HEK293T (cell line): ENCODE measurements at places on chromosomes 2 and 18.

GRCh38 chr2:190804182-190804795 is 76.3 kb upstream of the GLS start:
- no peak for DNase-seq

DNA sequence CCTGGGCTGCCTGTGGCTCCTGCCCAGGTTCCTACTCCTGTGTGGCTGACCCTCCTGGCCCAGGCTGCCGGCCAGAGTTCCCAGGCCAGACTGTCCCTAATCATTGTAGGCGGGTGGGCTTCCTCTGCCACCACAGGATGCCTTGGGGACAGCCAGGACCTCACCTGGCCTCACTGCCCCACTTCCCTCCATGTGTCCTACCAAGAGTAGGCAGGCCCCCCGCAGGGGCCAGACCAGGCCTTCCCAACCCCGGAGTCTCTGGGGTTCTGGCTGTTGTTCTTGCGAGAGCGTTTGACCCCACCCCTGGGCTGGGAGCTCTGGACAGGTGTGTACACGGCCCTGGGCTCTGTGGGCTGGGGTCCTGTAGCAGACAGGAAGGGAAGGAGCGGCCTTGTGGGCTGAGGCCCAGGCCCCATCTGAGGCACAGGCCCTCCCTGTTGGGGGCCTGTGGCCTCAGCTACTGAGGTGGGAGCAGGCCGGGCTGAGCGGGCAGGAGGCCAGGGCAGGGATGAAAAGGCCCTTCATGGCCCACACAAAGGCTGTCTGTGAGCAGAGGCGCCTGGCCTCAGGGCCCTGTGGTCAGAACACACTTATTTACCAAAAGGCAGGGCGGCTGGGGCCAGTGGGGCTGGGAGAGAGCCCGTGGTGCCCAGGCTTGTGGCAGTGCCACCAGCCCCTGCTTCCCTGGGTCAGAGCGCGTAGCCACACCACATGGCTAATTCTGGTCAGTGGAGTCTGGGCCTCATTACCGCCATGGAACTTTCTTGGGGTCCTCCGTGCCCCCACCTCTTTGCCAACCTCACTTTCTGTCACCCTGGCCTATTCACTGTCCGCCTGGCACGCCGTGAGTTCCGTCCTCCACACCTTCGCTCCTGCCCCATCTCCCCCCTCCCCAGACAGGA is 2.0 kb downstream of the SNORC start:
- DNase-seq = no peak

DNA sequence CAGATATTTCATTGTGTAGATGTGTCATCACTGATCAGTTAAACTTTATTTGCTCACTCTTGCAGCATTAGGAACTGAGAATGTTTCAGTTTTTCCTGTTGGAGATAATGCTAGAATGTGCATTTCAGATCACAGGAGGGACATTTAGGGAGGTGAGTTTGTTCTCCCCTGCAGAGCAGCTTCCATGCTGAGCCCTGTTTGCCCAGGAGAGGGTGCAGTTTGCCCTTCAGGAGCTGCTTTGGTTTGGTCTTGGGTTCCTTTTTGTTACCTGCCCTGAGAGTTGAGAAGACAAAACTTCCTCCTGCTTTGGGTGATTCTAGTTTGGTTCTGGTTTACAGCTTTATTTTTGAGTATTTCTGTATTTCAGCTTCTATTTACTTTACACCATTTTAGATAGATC is 49.9 kb downstream of the DGKD start:
- peak; percentile 46 for DNase-seq

DNA sequence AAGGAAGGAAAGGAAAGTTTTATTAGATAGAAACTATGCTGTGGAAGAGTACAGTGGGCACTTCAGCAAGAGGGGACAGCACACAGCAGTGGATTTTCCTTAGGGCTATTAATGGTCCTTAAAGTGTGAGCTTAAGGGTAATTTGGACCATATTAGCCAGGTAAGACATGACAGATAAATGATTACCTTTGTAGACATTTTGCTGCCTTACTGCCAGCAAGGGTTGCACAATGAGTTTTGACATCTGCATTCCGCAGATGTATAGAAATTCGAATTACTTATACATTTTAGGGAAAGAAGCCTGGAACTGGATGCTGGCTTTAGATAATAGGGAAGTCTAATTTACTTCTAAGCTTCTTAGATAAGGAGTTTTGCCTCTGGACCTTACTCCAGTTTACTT is 14.0 kb upstream of the UBE2F start:
- DNase-seq = no peak

GRCh38 chr2:152284398-152284797 is 50.6 kb upstream of the FMNL2 start:
- no peak for DNase-seq

GRCh38 chr18:12516049-12516630 is 108.4 kb downstream of the PRELID3A start:
- no peak for DNase-seq

GRCh38 chr2:108825736-108826135 is 39.2 kb downstream of the CCDC138 start:
- DNase-seq = no peak

DNA sequence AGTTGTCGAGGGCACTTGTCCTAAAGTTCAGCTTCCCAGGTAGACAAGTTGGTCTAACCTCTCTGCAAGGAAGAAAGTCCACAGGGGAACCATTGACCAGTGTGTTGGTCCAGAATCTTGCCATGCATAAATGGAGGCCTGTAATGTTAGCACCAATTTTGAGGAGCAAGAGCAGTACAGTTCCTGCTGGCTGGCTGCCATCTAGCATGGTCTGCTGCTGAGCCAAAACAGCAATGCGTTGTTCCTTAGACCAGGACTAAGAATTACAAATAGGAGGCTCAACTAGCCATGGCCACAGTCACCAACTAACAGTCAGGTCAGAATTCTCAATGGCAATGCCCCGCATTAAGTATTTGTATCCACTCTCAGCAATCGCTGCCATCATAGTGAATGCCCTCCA is 72.8 kb upstream of the WIPF1 start:
- DNase-seq = no peak

DNA sequence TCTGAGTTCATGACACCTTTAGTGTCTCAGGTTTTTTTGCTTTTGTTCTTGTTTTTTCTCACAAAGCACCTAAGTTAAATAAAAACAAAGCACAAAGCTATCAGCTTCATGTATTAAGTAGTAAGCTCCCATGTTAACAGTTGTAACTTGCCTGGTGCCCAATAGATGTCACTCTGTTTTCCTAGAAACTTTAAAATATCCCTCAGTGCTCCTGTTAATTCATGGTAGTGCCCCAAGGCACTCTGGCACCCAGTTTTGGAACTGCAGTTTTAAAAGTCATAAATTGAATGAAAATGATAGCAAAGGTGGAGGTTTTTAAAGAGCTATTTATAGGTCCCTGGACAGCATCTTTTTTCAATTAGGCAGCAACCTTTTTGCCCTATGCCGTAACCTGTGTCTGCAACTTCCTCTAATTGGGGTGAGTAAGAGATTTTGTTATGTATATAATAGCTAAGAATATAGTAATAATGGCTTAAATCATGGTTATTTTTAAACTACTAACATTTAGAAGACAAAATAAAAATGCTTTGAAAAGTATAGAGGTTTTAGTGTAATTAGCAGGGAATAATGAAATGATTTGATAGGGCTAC is 555.0 kb upstream of the TMEFF2 start:
- DNase-seq = peak; percentile 6

- DNase-seq = no peak
Measured at GRCh38 chr2:131656816-131657633, 129.3 kb downstream of the CCDC74A start.

DNA sequence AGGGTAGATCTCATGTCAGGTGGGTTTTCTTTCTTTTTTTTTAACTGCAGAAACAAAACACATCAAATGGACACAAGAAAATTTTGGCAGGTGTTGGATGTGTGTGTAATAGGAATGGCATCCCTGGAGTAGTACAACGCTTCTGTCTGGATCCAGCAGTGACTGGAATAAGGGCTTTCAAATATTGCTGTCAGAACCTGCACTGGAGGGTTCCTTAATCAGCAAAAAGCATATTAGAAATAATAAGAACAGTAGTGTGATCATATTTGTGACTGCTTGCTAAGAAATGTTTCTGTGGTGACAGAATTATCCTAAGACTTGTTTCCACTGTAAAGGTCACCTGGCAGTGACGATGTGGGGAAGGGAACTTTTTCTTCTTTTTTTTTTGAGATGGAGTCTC is 30.8 kb downstream of the CREG2 start:
- no peak for DNase-seq

GRCh38 chr2:203500951-203501350 is 34.1 kb downstream of the RAPH1 start:
- DNase-seq = no peak

DNA sequence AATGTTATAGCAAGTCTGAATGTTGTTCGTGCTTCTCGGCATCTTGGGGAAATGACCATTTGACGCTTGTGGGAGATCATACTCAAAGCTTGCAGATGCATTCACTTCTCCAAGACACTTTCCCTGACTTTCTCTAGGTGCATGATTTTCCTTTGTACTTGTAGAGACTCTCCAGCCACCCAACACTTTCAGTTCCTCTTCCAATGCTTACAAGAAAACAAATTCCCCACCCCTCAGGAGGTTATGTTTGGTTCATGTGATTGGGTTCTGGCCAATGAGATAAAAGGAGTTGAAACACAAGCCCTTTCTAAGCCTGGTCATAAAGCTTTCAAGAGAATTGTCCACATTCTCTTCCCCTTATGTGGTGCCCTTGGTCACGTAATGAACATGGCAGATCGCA is 156.3 kb downstream of the EPHA4 start:
- DNase-seq = no peak

DNA sequence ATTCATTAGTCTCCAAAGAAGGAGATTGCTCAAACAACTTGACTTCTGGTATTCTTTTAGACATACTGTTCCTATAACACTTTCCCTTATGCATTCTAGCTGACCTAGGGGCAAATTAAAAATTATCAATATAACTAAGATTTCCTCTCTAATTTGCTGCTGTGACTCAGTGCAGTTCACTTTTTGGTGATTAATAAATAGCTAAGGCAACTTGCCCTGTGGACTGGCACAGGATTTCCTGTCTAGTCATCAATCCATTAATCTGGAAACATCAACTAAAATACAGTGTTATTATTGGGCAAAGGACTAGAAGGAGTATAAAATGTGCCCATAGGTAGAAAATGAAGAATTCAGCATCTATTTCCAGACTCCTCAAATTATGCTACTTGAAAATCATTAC is 83.5 kb upstream of the SERPINE2 start:
- DNase-seq = no peak

DNA sequence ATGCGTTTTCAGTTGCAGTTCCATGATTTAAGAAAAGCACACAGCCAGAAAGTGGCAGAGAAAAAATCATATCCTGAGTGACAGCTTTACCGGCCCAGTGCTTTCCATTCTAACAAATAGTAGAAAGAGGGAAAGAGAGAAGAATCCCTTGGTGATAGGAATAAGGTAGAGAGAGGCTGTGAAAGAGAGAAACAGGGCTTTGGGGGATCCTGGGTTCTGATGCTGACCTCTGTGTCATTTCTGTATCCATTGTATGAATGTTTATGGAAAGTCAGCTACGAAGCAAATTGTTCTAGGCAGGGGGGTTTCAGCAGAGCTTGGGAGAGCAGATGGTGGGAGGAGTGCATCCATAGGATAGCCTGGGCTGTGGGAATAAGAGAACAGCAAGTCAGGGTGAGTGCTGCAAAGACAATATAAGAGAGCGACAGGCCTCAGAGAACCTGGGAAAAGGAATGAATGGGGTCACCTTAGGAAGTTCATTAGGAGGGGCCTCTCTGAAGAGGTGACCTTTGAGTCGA is 203.4 kb upstream of the TNP1 start:
- DNase-seq = no peak

DNA sequence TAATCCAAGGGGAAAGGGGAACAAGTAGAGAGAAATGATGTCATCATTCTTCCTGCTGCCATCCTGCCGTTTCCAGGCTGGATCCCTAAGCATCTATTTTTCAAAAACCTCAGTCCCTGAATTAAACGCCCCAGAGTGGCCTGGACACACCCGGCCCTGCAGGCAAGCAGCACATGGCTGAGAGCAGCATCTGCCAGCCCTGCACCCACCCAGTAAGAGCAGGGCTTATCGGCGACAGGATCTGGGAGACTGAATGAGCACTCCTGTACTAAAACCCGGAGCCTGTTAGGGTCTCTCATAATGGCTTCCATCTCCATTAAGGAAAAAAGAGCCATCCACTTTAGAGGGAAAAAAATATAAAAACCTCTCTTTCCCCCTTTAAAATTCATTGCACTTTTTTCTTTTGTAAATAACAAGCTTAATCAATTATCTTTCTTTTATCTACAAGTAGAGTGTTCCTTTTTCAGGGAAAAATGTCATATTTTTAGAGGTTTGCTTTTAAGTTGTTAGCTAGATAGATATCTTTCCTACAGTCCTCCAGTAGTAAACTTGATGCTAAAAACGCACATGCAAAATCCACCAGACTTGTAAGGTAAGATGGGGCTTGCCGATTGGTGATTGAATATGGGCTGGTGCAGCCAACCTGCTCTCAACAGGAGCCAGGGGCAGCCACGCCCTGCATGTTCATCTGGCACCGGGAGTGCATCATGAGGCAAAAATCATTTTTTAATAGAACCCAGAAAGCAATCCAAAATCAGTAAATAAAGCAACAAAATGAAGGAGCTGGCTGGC is 457.8 kb downstream of the EIPR1 start:
- no peak for DNase-seq

DNA sequence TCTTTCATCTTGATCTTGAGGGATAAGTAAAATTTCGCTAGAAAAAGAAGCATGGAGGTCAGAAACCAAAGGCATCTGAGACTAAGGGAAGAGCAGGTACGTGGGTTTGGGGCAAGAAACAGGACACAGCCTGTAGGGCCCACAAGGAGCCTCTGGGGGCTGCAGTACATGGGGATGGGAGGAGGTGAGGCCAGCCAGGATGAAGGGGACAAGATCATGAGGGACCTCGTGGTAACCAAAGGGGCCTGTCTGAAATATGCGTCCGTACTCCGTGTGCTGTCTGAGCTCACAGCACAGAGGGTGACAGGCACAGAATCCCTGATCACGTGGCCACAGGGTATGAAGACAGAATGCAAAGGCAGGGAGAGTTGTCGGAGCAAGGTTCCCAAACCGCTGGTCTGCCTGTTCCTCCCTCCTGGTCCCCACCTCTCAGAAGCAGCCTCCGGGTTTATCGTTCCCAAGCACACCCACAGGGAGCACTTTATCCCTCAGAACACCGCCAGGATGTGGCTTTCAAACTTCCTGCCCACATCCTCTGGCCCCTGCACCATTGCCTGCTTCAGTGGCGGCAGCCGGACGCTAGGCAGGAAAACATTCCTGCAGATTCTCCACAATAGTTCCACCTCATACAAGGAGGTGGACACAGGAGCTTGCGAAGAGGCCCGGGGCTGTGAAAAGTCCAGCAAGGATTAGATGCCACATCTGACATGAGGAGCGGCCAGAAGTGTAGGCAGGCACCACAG is 12.0 kb downstream of the TMEM163 start:
- DNase-seq = no peak

DNA sequence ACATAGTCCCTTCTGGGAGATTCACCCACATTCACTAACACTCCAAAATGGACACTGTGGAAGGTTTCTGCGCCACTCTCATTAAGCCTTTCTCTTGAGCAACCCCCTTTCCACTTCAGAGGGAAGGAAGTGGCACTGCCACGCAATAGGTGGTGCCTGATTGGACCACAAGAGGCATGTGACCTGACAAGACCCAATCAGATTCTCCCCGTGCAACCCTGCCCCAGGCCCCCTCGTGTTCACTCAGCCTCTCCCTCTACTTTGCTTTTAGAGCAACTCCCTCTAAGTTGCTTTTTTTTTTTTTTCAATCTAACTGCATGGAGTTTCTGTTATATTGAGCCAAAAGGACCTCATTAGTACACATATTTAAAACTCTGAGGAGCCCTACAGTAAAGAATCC is 158.0 kb downstream of the EN1 start:
- DNase-seq = no peak

- peak; percentile 37 for DNase-seq
Measured at GRCh38 chr2:65353046-65353445, 79.4 kb downstream of the SPRED2 start.

- DNase-seq = no peak
Measured at GRCh38 chr2:109242210-109242653, 113.2 kb downstream of the SH3RF3 start.
